ENCODE measurements at places on chromosomes 7 and 10.

GRCh38 chr7:98647326-98647725 lies 30.2 kb downstream of the NPTX2 start:
- no peak for DNase-seq

- DNase-seq = no peak
These were observed 179.1 kb downstream of the RPS24 start for GRCh38 chr10:78212786-78213175.

GRCh38 chr7:111735661-111736551 lies 173.6 kb upstream of the IMMP2L start:
- no peak for DNase-seq

- no peak for DNase-seq
These were observed 12.3 kb upstream of the ACSM6 start for GRCh38 chr10:95181726-95182125.

- DNase-seq = no peak
These were observed 46.7 kb downstream of the FZD1 start for GRCh38 chr7:91310830-91311460.

- no peak for DNase-seq
These were observed 727 bp downstream of the ATRNL1 start for GRCh38 chr10:115093776-115094408.

DNA sequence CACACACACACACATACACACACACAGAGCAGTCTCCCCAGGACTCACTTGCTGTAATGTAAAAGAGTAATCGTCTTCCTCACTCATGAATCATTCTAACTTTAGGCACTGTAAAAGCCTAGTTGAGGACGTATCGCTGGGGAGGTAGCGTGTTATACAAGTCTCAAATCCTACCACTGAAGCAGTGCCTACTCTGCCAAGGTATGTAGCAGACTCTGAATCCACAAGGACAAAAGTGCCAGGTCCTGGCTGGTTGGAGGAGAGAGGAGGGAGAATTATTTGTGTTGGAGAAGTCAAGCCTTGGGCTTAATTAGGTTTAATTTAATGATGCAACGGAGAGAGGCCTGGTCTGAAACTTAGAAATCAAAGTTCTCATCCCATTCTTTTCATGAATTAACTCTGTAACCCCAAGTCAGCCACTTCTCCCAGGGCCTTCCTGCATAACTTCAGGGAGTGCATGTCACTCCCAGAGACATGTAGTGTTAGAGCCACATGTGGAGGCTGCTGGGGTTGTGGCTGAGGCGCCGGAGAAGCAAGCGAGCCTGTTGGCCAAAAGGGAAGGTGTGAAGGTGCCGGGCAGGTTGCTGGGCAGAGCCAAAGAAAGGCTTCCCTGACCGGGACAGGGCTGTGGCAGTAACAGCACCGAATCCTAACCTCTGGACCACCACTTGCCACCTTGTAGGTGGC lies 36.7 kb downstream of the NKX2-3 start:
- DNase-seq = no peak

GRCh38 chr7:99499371-99499720 lies 735 bp downstream of the ZNF394 start:
- no peak for DNase-seq

DNA sequence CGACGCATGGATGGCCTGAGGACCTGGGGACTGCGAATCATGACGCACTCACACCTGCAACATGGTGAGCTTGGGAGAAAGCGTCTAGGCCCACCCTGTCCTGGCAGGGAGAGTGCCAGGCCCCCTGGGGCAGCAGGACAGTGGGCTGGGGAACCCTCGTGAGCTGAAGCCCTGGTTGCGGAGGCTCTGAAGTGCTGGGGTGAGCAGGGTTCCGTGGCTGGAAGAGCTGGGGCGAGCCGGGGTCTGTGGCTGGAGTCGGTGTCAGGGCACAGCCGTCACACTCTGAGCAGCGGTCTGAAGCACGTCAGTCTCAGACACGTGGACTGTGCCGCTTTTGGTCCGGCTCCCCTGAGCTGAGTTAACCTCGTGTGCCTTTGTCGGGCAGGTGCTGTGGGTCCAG lies 4.7 kb downstream of the SUN1 start:
- DNase-seq = no peak

GRCh38 chr7:139548302-139549028 lies 25.0 kb downstream of the CLEC2L start:
- no peak for DNase-seq

DNA sequence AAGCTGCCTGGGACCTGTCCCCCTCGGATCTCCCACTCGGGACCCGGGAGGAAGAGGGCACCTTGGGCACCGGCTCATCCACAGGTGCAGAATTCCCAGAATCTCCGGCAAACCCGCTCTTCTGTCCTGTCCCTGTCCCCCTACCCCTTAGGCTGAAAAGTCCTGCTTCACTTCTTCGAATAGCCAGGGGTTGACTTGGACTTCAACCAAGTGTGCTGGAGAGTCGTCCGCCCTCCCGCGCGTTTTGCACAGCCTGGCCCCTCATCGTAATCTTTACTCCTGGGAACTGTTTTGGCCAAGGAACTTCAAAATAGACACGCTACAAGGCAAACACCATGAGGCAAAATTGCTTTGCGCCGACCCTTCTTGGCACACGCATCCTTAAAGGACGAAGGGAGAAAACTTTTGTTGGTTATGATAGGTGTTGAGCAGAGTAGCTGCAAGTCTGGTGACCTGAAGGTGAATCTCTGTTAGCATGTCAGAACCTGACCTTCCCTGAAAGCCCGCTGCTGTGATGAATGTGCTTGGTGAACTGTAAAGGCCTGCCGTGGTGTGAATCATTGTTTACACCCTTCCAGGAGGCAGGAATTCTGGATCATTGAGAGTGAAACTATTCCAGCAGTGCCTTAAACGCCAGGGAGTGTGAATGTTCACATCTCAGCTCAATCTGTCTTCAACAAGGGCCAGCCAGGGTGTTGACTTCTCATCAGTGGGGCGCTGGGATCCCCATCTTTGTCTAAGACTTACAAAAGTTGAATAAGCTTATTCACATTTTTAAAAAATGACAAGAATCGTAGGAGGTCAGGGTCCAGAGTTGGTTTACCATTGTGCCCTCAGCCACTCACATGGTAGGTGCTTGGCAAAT lies 589 bp upstream of the RAPGEF5 start:
- DNase-seq = no peak

DNA sequence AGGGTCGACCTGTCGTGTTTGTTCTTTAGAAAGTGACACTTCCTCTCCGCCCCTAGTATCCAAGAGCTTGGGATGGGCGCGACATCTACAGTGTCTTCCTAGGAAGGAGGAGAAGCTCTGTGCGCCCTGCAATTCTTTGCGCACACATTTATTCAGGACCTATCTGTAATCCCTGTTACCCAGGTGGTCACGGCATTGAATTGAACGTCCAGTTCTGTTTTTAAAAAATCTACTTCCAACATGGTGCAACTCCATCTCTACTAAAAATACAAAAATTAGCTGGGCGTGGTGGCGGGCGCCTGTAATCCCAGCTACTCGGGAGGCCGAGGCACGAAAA lies 606 bp upstream of the LAMB1 start:
- DNase-seq = no peak

- DNase-seq = no peak
These were observed 60.7 kb downstream of the LHPP start for GRCh38 chr10:124522131-124522932.

GRCh38 chr7:10824154-10824553 lies 149.5 kb upstream of the PHF14 start:
- no peak for DNase-seq

DNA sequence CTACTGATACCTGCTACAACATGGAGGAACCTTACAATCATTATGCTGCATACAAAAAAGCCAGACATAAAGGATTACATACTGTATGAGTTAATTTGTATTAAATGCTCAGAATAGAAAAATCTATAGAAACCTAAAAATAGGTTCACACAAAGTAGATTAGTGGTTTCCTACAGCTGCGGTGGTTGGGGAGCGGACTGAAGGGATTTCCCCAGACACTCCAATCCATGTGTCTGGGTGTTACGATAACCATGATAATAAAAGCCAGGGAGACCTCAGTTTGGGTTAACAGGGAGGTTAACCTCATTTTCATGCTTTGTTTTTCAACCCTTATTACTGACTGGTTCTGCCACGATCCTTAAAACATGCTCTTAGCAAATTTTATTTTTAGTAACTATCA lies 355.9 kb downstream of the KCNMA1 start:
- no peak for DNase-seq

DNA sequence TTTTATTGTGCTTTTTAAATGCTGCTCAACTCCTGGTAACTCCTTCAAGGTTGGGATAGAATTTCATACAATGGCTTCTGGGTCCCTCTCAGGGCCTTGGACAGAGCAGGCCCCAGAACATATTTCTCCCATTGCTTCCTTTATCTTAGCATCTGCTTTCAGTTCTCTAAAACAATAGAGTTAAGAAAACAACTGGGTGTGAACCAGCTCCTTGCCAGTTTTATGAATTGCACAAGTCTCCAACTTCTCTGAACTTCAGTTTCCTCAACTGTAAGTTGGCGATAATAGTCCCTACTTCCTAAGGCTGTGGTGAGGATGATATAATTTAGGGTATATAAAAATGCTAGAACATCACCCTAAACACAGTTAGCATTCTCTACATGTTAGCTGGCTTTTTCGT lies 77.0 kb upstream of the INHBA start:
- DNase-seq = no peak

DNA sequence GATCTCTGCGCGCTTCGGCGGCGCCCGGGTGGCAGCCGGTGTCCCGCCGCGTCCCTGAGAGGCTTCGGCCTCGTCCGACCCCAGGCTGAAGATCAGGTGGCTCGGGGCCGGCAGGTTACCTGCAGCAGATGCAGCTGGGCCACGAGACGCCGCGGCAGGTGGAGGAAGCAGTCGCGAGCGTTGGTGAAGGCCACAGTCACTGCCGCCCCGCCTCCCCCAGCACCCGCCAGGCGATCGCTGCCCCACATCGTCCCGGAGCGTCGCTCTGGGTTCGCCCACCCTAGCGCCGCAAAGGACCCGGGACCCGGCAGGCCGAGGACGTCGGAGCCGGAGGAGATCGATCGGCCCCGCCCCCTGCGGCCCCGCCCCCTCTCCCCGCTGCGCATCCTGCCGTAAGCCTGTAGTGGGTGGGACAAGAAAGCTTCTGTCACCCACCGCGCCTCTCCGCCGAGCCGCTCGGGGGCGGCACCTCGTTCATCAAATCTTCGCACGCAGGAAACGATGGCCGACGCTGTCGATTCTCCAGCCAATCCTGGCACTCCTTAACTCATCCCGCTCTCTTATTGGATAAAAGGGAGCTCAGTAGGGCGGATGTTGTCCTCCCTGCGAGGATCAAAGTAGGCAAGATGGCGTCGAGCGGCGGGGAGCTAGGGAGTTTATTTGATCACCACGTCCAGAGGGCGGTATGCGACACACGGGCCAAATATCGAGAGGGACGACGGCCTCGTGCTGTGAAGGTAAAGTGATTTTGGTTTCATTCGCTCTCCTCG lies at the start of the genes PEX1 and RBM48:
TSS of gene PEX1 (minus strand) at position 333 of the 770 bp plus-strand sequence. CDS start at position 248, 85 bp downstream.
TSS of gene RBM48 (plus strand) at position 608 of the 770 bp plus-strand sequence. CDS start at position 627, 19 bp downstream.
- peak; percentile 87 for DNase-seq

DNA sequence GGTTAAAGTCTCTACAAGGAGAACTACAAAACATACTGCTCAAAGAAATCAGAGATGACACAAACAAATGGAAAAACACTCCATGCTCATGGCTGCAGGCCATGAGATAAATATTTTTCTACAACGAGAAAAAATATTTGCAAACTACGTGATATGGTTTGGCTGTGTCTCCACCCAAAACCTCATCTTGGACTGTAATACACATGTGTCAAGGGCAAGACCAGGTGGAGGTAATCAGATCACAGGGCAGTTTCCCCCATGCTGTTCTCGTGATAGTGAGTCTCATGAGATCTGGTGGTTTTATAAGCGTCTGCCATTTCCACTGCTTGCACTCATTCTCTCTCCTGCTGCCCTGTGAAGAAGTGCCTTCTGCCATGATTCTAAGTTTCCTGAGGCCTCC lies 57.8 kb downstream of the COA1 start:
- no peak for DNase-seq

DNA sequence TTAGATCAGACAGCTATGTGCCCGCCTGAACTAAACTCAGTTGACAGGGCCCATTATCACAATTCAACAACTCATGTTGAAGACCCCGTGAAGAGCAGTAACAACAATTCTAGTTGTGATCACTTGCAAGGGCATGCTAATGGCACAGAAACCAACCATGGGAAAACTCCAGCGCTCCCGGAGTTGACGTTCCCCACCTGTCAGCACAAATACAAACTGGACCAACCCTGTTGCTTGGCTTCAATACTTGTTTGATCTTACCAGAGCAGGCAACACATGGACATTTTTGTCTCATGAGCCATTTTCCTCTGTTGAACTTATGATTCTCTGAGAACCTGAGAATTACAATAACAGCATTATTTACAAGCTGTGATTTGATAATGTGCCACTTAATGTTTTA lies 119.0 kb upstream of the LANCL2 start:
- no peak for DNase-seq

- no peak for DNase-seq
These were observed 155.4 kb upstream of the CACNA2D1 start for GRCh38 chr7:82598958-82599357.

- no peak for DNase-seq
These were observed 831.1 kb upstream of the C7orf33 start for GRCh38 chr7:147759327-147759943.

DNA sequence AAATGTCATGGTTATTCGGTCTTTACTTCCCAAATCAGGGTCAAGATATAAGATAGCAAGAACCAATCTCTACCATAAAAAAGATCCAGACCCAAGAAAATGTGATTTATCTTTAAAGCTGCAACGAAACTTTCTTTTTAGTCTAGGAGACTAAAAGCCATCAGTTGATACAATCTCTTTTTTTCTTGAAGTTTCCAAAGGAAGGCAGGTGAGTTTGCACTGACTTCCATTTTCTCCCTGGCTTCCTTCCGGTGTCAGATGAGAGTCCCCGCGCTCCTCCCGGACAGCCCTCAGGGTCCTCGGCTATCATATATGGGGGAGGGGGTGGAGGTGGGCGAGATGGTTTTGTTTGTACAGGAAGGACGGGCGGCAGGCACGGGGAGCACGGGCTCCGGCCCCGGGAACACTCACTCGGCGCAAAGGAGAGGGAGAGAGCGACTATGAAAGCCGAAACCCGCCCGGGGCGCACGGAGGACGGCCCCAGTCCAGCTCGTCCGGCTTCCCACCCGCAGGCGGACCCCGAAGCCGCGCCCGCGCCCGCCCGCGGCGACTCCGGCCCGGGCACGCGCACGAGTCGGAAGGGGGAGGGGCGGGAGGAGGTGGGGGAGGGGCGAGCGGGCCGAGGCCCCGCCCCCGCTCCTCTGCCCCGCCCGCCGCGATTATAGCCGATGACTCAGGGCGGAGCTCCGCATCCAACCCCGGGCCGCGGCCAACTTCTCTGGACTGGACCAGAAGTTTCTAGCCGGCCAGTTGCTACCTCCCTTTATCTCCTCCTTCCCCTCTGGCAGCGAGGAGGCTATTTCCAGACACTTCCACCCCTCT lies at the start of gene BAG3:
TSS of gene BAG3 (plus strand) at position 689 of the 822 bp plus-strand sequence. CDS start 296 bp downstream, outside the sequence.
- DNase-seq = peak; percentile 61

Measured in stimulated activated CD4-positive, alpha-beta T cell treated with anti-CD3 and anti-CD28 coated beads, Interleukin-1b, Interleukin-23, amount 100 ng/mL, for 1 hour (primary cell).